Activated T-cell treated with anti-CD3 and anti-CD28 coated beads, Interleukin-2, amount 50 U/mL, for 24 hours (primary cell): ENCODE measurements at places on chromosomes 11 and 22.

- no peak for DNase-seq
Measured at GRCh38 chr11:16239141-16240105, 116.9 kb downstream of the SOX6 start.

- peak; percentile 34 for DNase-seq
Measured at GRCh38 chr11:75263944-75264349, 23.4 kb downstream of the TPBGL start.

DNA sequence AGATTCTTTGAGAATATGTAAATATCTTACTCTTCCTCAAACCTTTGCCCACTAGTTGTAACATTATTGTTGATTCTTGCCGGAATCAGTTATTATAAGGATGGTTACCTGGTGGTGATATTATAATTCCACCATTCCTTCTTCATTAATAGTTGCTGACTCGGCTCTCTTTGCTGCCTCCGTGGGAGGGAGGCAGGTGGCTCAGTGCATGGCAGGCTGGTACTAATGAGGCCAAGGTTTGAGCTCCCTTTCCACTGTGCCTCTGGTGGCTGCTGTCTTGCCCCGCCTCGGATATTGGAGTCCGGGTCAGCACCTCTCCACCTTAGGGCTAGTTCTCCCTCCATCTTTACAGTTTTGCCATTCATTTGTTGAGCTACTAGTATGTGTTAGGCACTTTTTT, 12.7 kb downstream of the CD6 start:
- peak; percentile 48 for DNase-seq

DNA sequence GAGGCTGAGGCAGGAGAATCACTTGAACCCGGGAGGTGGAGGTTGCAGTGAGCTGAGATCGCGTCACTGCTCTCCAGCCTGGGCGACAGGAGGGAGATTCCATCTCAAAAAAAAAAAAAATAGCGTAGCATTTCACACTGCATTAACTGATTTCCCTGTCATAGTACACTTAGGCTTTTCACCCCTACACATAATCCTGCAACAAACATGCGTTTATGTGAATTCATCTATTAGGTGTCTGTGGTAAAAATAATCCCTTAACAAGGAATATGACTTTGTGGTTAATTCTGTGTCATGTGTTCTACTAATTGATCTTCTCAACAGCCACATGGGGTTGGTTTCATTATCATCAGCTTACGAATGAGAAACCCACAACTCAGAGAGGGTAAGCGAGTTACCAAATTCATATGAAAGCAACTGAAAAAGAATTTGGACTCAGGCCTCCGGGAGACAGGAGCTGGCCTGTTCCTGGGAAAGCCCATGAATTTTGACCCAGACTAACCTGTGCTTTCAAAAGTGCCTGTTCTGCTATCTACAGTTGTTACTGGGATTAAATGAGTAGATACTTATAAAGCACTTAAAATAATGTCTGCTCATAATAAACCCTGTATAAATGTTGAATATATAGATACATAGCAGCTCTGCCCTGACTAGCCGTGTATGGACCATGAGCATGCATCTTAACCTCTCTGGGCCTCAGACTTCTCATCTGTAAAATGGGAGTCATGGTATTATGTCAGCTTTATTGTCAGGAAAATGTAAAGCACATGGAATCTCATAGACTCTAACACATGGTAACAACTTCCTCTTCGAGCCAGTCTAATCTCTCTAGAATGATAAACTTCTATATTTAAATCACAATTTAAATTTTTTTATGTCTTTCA, 36.6 kb downstream of the KCNJ1 start:
- peak; percentile 45 for DNase-seq

GRCh38 chr11:65114538-65115171, 2.8 kb downstream of the ZNHIT2 start:
- DNase-seq, result no peak

- peak; percentile 60 for DNase-seq
Measured at GRCh38 chr22:50731811-50732624, 6.0 kb upstream of the ACR start.

- DNase-seq, result no peak
Measured at GRCh38 chr11:4072668-4073285, 21.8 kb upstream of the RRM1 start.

GRCh38 chr22:31107894-31108218, 488 bp upstream of the SELENOM start:
- no peak for DNase-seq

- DNase-seq, result no peak
Measured at GRCh38 chr11:27740362-27741013, 40.2 kb upstream of the BDNF start.

DNA sequence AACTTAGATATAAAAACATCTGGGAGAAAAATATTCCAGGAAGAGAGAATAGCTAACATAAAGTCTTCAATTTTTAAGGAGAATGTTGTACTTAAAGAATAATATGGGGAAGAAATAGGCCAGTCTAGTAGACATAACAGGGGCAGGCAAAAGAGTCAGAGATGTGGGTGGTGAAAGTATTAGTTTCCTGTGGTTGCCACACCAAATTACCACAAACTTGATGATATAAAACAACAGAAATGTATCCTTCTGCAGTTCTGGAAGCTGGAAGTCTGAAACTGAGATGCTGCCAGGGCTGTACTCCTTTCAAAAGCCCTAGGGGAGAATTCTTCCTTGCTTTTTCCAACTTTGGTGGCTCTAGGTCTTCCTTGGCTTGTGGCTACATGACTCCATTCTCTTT, 1309.7 kb downstream of the LRRC4C start:
- DNase-seq, result no peak

- DNase-seq, result no peak
Measured at GRCh38 chr11:67024966-67025365, 2.0 kb downstream of the SYT12 start.

DNA sequence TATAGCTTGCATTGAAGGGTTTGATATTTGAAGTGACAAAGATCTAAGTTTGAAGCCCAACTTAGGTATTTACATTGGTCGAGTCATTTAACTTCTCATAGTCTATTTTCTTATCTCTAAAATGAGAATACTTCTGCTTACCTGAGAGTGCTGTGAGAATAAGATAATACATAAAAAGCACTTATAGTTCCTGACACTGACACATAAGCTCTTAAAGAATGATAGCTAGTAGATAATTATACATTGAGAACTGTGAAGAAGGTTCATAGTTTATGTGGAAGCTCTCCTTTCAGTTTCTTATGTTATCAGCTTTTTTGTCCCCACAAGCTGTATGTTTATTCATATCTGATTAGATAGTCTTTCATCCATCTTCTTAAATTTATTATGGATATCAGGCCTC, 4.8 kb downstream of the PPME1 start:
- no peak for DNase-seq

DNA sequence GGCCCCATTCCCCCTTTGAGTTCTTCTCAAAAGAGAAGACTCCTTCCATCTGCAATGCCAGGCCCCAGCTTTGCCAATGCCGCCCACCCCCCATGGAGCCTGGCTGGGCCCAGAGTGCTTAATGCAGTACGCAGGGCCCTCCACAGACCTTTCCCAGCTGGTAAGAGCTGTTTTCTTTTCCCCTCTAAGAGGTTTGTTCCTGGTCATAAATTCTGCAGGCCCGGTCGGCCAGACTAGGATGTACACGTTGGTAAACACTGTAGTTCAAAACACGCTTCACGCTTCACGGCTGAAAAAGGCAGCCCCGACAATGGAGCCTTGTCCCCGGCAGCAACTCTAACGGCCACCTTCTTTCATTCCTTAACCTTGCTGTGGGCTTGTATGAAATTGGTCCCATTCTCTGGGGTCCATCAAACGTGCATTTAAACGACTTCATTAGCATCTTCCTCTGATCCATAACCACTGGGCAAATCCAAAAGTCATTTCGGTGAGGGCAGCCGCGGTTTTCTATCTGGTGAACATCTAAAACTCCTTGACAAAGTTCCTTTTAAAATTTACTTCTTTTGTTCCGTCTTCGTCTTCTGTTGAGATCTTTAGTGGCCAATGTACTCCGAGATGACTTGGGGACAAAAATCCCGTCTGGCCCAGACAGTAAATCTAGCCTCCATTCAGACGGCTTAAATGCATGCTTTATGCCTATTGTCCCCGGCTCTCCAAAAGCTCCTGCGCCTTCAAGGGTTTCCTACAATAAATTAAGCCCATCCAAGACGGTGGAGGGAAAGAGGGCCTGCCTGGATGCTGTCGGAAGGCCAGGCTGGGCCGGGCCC, 60.0 kb upstream of the MYEOV start:
- DNase-seq, result peak; percentile 14

- DNase-seq, result no peak
Measured at GRCh38 chr11:94806014-94806413, 37.9 kb downstream of the AMOTL1 start.

DNA sequence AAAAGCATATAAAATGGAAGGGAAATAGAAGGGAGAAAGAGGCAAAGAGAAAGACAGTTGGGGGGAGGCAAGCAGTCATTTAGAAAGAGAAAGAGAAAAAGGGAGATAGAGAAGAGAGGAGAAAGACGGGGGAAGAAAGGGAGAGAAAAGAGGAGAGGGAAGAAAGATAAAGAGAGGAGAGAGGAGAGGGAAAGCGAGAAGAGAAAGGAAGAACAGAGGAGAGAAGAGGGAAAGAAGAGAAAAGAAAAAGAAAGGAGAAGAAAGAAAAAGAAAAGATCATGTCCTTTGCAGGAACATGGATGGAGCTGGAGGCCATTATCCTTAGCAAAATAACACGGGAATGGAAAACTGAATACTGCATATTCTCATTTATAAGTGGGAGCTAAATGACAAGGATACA, 247.7 kb downstream of the MIAT start:
- DNase-seq, result no peak

GRCh38 chr11:110724358-110724757, 12.1 kb upstream of the ARHGAP20 start:
- DNase-seq, result no peak

DNA sequence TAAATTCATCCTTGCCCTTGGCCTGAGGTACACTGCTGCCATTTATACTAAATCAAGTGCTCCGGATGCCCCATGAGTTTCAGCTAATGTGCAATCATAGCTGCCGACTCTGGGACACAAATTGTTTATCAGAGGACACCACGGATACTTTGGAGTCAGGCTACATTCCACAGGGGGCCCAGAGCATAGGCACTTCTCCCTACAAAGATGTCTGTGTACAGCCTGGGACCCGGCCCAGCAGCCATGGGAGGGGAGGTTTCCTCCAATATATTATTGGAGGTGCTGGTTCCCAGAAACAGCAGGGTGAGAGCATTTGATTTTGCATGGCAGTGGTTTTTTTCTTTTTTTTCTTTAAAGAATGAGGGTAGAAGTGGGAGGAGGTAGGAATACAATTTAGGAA, 31.3 kb downstream of the HTR3B start:
- no peak for DNase-seq

DNA sequence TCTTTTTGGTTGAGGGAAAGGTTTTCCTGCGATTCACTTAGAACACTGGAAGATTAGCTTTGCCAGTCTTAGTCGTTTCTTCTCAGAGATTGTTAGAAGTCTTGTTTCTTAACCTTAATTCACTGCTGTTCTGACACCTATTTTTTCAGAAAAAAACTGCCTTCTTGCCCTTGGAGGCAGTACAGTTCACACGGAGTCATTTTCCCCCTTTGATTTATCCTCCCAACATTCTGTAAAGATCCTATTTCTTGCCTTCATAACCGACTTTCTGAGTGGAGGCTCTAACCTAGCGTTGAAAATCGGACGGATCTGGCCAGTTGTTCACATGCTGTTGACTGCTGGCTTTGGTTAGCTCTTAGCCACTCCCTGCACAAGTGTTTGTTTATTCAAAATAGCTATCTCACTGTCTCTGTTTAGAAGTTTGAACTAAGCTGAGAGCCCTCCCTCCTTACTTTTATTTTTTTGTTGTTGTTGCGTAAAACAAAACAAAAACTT, 737 bp downstream of the BCL2L13 start:
- no peak for DNase-seq

- no peak for DNase-seq
Measured at GRCh38 chr11:43583548-43583947, 97.0 kb upstream of the HSD17B12 start.

DNA sequence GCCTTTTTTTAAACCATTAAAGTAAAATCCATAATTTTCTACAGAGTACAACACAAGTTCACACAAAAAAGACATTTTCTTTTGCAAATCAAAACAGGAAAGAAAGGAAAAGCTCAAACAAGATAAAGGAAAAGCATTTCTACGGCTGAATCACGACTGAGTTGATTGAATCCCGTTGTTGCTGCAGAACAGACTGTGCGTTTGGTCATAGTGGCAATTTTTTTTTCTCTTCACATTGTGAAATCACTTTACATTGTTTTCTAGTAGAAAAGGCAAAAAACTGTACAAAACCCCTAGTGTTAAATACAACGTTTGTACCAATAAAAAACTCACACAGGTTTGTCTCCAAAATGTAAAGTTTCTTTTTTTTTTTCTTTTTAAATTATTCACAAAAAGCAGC, 17.3 kb upstream of the RAPSN start:
- no peak for DNase-seq

GRCh38 chr11:17700991-17701390, 18.4 kb upstream of the MYOD1 start:
- DNase-seq, result no peak

DNA sequence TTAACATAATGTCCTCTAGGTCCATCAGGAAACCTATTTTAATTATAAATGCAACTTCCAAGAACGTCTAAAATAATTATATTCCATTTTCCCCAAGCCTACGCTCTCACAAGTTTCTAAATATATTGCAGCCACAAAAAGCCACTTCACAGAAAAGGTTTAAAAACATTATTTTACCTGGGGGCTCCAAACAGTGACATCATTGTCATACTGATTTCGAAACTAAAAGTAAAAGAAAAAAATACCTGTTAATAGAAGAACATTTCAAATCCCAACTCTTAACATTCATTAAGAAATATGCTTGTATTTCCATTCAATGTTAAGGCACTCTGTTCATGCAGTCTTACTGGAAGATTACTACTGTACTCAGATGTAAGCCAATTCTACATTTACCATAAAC, 1.4 kb downstream of the PSMA1 start:
- no peak for DNase-seq
